Fibroblast of upper back skin (primary cell): ENCODE measurements at places on chromosomes 6 and 20.

- DNase-seq = no peak
Measured at GRCh38 chr20:18180815-18181214, 43.2 kb downstream of the KAT14 start.

- DNase-seq = no peak
Measured at GRCh38 chr6:114439411-114439810, 96.6 kb upstream of the HS3ST5 start.

DNA sequence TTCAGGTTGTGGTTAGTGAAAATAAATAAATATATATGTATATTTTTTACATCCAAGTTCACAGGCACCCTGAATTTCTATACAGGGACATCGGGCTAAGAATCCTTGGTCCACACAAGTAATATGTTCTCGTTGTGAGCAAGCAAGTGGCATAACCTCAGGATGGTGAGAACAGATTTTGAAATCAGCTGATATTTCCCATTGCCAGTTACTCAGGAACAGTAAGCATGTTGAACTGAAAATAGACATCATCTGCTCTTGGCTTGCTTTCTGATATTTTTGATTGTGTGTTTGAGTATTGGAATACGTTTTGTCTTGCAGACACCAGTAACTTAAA lies 87.7 kb downstream of the TRMT6 start:
- DNase-seq = no peak

- DNase-seq = peak; percentile 4
Measured at GRCh38 chr6:22095836-22096235, 201.0 kb downstream of the PRL start.

GRCh38 chr6:42993445-42993844 lies 9.1 kb downstream of the PPP2R5D start:
- no peak for DNase-seq

GRCh38 chr20:48266571-48266970 lies 481.3 kb upstream of the SULF2 start:
- no peak for DNase-seq

GRCh38 chr6:75167325-75167724 lies 38.5 kb downstream of the COL12A1 start:
- no peak for DNase-seq

- DNase-seq = peak; percentile 35
Measured at GRCh38 chr6:34146801-34147592, 1.1 kb upstream of the GRM4 start.

GRCh38 chr6:74093361-74093760 lies 397.4 kb downstream of the CD109 start:
- no peak for DNase-seq

DNA sequence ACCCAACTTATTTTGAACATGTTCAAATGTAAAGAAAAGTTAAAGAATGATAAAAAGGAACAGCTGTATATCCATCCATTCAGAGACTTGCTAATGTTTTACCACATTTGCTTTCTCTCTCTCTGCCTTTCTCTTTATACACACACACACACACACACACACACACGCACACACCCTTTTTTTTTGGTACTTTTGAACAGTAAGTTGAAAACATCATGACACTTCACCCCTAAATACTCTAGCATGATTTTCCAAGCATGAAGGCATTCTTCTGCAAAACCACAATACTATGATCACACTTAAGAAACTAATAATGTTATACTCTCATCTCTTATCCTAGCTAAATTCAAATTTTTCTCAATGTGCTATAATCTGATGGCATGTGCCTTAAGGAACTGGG lies 192.3 kb downstream of the UTRN start:
- DNase-seq = peak; percentile 48

- DNase-seq = peak; percentile 48
Measured at GRCh38 chr6:54697424-54697823, 149.1 kb upstream of the FAM83B start.

DNA sequence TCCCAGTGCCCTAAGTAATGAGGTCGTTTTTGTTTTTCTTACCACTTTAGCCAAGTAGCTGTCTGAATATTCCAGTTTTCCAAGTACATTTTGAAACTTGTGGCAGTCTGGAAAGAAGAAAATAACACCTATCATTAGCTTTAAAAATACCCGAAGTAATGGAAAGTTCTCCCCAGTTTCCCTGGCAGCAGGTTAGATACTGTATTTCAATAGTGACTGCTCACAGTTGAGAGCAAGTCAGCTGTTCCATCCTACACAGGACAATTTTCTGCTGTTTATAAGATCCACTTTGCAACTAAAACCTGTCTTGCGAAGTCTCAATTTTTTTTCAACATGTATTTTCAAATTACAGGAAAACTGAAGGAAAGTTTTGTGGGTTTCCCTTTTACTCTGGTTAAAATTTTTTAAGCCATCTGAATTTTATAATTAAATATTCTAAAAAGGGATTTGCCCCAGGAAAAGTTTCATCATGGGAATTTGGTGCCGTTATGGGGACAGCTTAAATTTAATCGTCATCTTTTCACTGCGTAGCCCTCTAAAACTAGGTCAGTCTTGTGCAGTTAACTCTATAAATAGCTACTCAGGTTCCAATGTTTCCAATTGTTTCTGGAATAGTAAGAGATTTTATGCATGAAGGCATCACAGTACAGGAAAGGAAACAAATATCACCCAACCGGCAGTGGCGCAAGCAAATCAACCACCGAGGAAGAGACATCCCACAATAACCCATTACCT lies 96.9 kb downstream of the MBOAT1 start:
- no peak for DNase-seq

- DNase-seq = peak; percentile 12
Measured at GRCh38 chr20:60001108-60001507, 42.9 kb downstream of the CDH26 start.

DNA sequence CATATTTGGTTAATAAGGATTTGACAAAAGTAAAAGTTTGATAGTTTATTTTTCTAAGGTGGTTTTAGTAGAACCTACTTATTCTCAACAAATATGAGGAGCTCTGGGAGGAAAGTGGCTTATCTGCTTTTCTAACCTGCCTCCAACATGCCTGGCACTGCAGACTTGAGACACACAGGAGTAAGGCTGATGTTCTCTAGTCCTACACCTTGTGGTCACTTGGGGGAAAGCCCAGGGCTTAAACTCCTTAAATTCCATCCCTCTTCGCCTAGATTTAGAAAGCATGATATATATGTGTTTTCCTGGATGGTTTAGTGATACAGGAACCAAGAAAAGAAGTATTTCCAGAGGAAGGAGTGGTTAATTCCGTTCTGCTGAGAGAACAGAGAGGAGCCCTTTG lies 39.9 kb upstream of the SAMD5 start:
- no peak for DNase-seq

DNA sequence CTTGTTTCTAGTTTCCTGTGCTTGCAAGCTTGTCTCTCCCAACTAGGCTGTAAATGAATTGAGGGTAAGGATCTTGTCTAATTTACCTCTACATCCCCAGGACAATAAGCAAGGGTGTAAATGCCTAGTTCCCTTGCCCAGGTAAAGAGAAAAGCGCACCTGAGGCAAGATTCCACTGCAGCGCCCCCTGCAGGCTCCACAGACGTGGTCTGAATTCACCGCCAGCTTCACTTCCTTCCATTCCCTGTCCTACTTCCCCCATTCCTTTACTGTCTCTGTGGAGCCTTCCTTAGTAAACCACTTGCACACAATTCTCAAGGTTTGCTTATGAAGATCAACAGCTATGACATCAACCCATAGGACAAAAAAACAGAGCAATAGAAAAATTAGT lies 42.3 kb downstream of the ANKEF1 start:
- no peak for DNase-seq

DNA sequence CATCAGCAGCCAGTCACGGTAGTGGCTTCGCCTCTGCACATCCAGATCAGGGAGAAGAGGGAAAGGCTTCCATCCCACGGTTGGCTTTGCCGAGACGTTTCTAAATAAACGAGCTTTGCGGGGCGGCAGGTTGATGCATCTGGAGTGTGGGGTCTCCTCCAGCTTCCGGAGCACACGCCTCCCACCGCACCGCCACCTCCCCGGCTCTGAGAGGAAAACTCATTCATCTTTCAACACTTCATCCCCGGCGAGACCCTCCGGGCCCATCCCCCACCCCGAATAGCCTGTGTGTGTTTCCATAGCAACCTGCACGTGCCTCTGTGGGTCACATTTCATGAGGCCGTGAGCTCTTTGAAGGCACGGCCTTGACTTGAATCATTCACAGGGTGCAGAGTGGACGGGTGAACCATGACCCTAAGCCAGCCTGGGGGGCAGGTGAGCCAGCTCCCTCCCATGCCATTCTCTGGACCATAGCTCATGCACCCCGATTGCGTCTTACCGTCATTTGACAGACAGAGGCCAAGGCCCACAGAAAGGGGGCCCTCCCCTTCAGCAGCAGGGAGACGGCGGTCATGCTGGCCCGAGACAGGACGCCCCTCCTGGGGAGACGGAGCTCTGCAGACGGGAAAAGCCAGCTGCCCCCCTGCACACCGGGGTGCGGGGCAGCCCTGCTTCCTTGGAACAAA lies 16.2 kb upstream of the CHRNA4 start:
- DNase-seq = no peak

DNA sequence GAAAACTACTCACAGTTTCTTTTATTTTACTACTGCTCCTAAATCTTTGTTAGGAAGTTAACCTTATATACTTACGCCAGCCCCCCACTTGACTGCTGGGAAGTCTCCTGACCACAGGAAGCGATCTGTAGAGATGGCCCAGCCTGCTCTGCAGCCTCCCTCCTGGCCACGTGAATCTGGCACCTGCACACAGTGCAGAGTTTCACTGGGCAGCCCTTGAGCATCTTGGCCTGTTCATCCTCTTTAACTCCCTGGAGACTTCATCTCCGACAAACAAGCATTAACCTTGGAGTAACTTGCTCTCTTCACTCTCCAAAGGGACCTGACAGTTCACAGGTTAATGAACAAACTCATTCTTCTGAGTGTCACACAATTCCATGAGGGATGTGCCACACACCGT lies 294.1 kb downstream of the BTBD9 start:
- no peak for DNase-seq

DNA sequence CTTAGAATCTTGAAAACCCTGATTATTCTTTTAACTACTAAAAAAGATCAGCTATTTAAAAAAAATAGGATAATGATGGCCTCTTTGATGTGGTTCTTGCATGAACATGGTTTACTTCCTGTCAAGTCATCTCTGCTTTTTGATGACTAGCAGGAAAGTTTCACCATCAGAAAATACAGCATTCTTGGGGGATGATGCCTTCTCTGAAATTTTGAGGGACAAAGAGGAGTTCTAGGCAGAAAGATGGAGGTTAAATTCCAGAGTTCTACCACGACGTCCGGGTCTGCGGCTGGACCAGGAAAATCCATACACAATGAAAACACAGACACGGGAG lies 130.4 kb downstream of the OLIG3 start:
- peak; percentile 54 for DNase-seq

DNA sequence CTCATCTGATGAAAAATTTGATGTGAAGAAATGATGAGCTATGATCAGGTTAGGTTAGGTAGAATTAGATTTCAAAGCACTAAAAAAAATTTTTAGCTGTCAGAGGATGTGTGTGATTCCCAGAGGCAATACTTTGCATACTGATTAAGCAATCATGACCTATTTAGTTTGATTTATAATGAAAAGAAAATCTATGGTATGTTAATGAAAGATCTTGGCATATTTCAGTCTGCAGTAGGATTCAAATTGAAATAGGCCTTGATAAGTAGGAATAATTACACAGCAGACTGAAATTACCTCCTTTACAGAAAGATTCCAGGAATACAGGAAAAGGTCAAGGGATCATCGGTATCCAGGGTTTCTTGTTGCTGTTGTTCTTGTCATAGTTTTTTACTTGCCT lies 69.3 kb downstream of the HDDC2 start:
- peak; percentile 76 for DNase-seq

- DNase-seq = peak; percentile 85
Measured at GRCh38 chr6:127971945-127972391, 71.1 kb upstream of the THEMIS start.

DNA sequence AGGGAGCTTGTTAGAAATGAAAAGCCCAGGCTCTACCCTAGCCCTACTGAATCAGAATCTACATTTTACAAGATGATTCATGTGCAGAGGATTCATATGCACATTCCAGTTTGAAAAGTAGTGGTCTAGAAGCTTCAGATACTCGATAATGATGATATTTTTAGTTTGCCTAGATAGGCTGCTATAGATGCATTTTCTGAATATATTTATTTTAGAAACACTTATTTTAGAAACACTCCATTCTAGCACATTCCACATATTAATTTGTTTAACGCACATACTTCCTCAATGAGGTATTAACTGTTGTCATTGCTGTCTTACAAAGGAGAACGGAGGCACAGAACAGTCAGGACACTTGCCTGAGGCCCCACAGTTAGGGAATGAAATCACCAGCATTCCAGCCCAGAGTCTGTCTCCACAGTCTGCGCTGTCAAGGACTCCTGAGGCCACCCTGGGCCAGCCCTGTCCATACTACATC lies 64.4 kb downstream of the SNAP25 start:
- DNase-seq = peak; percentile 70

- DNase-seq = peak; percentile 12
Measured at GRCh38 chr6:116047173-116047933, 13.3 kb downstream of the FRK start.

DNA sequence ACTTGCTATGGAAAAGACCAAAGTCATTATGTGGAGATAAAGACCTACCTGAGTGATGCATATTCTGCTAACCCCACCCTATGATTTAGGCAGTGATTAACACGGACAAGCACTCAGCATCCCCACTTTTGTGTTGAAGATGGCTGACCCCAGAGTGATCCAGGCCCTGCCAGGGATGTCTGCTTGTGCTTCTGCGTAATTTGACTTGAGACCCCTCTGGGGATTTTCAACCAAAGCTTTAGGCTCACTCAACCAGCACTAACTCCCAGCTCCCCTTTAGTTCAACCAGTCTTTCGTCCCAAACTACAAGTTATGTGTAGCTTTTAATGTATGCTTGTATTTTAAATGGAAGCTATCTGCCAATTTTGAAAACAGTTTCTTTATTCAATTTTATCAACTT lies 538.0 kb upstream of the ID4 start:
- DNase-seq = no peak

GRCh38 chr6:140846503-140847261 lies 1286.0 kb upstream of the GJE1 start:
- peak; percentile 71 for DNase-seq

GRCh38 chr20:6081236-6081635 lies 27.4 kb upstream of the LRRN4 start:
- DNase-seq = peak; percentile 6

- DNase-seq = no peak
Measured at GRCh38 chr6:89460713-89461112, 27.8 kb downstream of the ANKRD6 start.

GRCh38 chr20:63564036-63564810 lies 9.8 kb downstream of the HELZ2 start:
- no peak for DNase-seq

- DNase-seq = no peak
Measured at GRCh38 chr6:31466466-31466865, 31.5 kb upstream of the MICB start.

DNA sequence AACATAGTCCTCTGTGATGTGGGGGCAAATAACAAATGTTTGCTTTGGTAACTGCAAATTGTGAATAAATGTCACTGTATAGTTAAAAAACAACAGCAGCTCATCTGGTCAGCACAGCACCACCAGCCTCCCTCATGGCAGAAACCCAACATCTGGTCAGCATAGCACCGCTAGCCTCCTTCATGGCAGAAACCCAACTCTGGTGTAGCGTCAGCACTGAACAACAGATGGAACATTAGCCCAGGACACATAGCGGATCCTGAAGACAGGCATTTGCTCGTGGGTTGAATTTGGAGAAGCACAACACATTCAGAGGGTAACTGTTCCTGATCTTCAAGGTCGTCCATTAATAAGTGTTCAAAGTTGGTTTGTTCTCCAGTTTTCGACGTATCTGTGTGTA lies 265.9 kb downstream of the DLL1 start:
- peak; percentile 59 for DNase-seq

- DNase-seq = no peak
Measured at GRCh38 chr20:60258255-60258863, 300.1 kb downstream of the CDH26 start.
